ENCODE measurements at places on chromosomes 2 and 18. TPM values are rescaled to one million over a fixed set of nuclear protein-coding genes. Genes with fewer than 3 reads are reported as not detected.

The WDR54 gene
- 50.8 TPM for polyA plus RNA-seq

The MAPK4 gene
- not detected for polyA plus RNA-seq

The PJVK gene
- 1.6 TPM for polyA plus RNA-seq

The POTEF gene
- polyA plus RNA-seq, result not detected

DNA sequence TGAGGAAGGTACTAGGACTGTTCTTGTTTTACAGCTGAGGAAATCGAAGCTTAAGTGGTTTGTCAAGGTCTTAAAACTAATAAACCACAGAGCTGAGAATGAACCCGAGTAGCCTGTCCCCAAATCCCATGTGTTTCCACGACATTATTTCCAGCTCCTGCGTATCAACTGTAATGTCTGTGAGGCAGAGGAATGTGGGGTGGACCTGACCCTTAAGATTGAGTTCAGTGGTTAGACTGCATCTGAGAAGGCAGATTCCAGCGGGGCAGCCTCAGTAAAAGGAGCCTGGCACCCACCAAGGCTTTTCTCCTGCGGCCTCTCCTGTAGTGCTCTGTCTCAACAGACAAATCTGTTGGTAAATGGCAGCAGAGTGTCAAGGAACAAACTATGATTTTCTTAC lies 81.9 kb upstream of the TMEM178A start:
- no peak for DNase-seq

DNA sequence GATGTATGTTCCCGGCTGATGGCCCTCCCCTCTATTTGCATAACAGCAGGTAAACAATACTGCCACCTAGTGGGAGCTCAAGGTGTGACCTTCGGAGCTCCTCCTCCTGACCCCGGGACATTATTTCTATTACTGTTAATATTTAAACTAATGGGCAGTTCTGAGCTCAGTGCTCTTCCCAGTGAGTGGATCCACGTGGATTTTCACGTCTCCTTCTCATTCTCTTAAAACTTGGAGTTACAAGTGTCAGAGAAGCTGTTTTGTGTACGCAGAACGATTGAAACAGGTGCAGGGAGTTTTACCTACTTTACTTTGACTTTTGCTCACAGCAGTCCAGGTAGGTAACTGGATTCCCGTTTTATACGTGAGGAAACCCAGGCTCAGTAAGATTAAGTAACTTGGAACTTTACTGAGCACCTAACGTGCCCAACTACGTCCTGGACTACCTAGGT lies 127.3 kb downstream of the PRKCE start:
- DNase-seq, result peak; percentile 78

DNA sequence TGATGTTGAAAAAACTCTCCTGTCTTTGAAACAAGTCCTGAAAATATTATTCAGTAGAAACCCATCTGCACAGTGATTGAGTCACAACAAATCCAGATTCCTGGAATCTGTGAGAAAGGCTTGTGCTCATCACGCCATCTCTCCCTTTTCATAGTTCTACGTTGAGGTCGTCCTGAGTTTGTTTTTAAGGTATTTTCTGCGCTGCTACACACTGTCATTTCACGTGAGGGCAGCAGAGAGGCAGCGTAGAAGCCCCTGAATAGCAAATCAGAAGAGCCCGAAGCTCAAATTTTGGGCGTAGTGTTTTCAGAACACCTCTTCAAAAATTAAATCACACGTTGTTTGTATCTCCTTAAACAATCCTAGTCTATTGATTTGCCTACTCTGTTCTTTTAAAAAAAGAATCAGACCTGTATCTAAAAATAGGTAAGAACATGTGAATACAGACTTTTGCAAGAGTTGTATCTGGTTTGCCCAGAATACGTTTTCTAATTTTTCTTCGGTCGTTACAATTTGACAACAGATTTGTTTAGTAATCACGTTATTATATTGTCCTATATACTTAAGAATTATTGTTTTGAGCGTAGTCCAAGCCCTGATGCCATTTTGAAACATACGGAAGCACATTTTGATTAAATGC lies 61.6 kb upstream of the SLC38A11 start:
- DNase-seq, result peak; percentile 77

DNA sequence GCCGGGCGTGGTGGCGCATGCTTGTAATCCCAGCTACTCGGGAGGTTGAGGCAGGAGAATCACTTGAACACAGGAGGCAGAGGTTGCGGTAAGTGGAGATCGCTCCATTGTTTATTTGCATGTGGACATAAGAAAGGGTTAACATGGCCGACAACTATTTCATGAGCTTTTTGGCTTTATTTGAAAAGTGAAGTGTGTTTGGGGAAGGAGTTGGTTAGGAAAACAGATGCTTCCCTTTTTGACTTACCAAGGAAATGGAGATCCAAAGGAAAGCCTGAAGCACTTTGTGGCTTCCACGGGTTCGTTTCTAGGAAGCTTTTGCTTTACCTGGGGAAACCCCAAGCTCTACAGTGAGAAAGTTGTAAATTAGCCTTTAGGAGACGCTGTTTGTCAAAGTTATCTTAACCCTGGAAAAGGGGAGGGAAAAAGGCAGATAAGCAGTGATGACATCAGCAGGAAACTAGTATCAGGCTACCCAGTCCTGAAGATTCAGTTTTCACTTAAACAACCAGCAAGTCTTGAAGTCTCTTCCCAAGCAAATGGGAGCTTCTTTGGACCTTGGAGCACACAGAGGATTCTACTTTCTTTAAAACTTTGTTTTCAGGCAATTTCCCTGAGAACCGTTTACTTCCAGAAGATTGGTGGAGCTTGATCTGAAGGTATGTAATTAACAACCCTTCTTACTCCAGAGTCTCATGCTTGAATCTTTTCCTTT lies at the start of gene CASP10:
CASP10 (plus strand) TSS at position 492 of the 715 bp plus-strand sequence. CDS start 2,637 bp downstream, outside the sequence.
- peak; percentile 82 for DNase-seq

DNA sequence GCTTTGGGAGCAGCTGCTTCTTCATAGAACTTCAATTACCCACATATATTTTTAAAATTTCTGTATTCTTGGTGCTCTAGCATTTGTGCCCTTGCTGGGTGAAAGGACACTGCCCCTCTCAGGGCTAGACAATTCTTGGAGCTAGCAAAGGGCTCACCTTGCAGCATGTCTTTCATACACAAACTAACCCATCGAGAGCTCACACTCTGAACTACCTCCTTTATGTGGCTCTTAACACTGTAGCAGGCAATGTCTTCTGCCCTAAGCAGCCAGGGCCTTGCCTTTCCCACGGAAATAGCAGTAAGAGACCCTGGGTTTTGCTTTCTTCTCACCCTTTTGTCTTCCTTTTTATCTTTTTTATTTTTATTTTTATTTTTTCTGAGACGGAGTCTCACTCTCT lies 234.0 kb downstream of the ACTR3 start:
- DNase-seq, result no peak

- DNase-seq, result no peak
These were observed 127.5 kb upstream of the SLC1A4 start for GRCh38 chr2:64861452-64862397.

DNA sequence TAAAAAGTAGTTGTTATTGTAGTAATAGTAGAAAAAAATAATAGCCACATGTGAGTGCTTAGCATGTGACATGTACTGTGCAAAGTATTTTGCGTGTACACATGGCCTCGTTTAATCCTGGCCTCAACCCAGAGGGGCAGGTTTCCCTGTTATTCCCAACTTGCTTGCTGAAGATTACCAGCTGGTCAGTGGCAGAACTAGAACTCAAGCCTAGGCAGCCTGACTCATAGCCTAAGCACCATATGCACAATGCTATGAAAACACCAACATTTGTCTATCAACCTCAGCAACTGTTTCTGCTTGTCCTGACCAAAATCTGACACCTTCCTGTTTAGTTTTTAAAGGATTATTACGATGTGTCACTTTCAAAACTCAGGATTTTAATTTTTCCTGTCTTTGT lies 234.9 kb upstream of the SMAD7 start:
- no peak for DNase-seq
